ENCODE measurements at places on chromosomes 1 and 21.

DNA sequence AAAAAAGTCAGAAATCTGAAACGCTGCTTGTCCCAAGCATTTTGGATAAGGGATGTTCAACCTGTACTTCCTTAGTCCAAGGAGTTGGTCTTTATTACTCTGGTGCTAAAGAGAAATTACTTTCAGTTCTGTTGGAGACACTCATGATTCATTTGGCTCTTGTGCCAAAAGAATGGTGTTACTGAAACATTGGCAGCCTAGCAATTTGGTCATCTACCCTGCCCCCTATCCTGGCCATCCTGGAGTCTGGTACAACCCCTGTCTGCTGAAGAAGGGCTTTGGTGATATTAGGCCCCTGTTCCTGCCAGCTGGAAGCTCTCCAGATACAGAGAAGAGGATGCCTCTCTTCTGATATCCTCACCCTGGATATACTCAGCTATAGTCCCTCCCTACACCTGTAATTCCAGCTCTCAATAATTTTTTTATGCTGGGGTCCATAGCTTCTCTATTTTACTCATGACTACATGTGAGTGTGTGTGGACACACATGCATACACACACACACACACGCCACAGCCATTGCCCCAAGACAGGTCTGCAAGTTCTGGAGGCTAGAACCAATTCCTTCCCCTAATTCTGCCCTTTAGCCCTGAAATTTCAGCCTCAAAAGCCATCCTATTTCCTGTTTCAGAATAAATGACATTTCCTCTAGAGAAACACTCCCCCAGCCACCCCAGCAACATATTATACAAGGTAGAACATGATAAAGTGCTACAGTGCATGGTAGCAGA is 40.0 kb downstream of the LHX8 start:
- no peak overlapping the region for H3K4me3 ChIP-seq
- no peaks in the 10 kb centered on the region for H3K4me1 ChIP-seq
- no peaks in the 10 kb centered on the region for H3K36me3 ChIP-seq
- no peaks in the 10 kb centered on the region for H3K27me3 ChIP-seq

GRCh38 chr1:16905868-16906702 is 10.3 kb downstream of the RNU1-2 start:
- no peak overlapping the region for H3K4me3 ChIP-seq
- no peak for DNase-seq
- H3K27me3 ChIP-seq: no peaks in the 10 kb centered on the region
- peak overlapping the region; percentile 99 for H3K27ac ChIP-seq
- H3K4me1 ChIP-seq: peaks cover 54% of the 10 kb centered on the region
- no peaks in the 10 kb centered on the region for H3K36me3 ChIP-seq

- no peaks in the 10 kb centered on the region for H3K27me3 ChIP-seq
- no peak overlapping the region for H3K27ac ChIP-seq
- H3K4me3 ChIP-seq: no peak overlapping the region
- H3K36me3 ChIP-seq: no peaks in the 10 kb centered on the region
- DNase-seq: no peak
These were observed 108.3 kb upstream of the USH2A start for GRCh38 chr1:216531263-216532239.

DNA sequence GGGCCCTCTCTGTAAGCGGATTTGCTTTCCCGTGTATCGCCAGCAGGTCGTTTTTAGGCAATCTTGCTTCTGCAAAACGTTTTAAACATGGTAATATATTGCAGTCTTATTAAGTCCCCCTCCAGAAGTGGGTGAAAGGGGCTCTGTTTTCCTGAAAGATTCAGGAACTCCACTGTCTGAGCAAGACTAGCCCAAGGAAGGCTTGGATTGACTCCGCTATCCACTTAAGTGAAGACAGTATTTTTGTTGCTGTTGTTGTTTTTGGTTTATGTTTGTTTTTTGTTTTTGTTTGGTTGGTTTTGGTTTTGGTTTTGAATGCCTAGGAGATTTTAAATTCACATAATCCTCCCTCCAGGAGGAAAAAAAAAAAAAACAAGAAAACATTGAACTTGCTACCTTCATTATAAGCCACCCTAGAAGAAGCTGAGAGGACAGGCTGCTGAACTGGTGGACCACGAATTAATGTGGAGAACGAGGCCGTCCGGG is 29.1 kb upstream of the NFIA start:
- H3K4me1 ChIP-seq: peaks cover 49% of the 10 kb centered on the region
- no peaks in the 10 kb centered on the region for H3K36me3 ChIP-seq

DNA sequence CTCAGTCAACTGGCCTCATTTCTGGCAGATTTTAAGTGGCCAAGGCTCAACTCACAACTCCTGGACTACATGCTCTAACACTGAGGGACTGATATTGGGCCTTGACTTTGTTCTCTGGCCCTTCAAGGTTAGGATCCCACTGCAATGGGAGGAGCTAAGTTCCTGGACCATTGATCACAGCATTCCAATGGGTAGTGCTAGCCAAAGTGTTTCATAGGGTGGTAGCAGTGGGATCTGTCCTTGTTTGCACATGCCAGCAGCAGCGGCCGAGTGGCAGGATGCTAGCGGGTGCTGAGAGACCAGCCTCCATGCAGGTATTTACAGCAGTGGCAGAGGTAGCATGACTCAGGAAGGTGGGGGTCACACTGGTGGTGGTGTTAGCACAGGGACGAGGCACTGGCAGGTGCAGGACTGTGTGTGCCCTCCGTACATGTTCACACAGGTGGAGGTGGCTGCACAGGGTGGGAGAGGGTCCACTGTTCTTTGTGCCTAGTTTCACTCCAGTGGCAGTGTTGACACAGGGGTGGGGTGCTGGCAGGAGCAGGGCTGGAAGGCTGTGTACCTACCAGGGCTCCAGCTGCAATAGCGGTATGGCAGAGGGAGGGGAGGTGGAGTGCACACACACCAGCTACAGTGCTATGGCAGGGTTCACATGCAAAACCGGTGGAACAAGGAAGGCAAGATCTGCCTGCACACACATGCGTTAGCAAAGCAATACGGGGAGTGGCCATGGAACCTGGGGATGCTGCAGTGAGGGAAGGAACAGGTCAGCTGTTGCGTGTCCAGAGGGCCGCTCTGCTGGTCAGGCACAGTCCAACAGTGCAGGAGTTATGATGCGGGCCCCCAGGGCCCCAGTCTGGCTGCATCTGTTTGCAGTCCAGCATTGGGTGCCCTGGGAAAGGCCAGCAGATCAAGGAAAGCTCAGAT is 51.7 kb downstream of the COL24A1 start:
- no peak for DNase-seq
- H3K27me3 ChIP-seq: no peaks in the 10 kb centered on the region
- no peak overlapping the region for H3K4me3 ChIP-seq
- H3K27ac ChIP-seq: no peak overlapping the region

GRCh38 chr1:223513309-223513708 is 120.1 kb downstream of the CCDC185 start:
- DNase-seq: no peak
- peaks cover 47% of the 10 kb centered on the region for H3K4me1 ChIP-seq
- H3K27me3 ChIP-seq: no peaks in the 10 kb centered on the region
- no peak overlapping the region for H3K27ac ChIP-seq
- H3K36me3 ChIP-seq: no peaks in the 10 kb centered on the region
- H3K4me3 ChIP-seq: no peak overlapping the region

- H3K4me3 ChIP-seq: no peak overlapping the region
- no peak overlapping the region for H3K27ac ChIP-seq
- H3K36me3 ChIP-seq: no peaks in the 10 kb centered on the region
- no peak for DNase-seq
These were observed 804.6 kb upstream of the ADGRL4 start for GRCh38 chr1:79811173-79811572.

GRCh38 chr1:232675898-232676297 is 46.0 kb upstream of the SIPA1L2 start:
- no peak overlapping the region for H3K4me3 ChIP-seq
- no peaks in the 10 kb centered on the region for H3K4me1 ChIP-seq
- no peaks in the 10 kb centered on the region for H3K36me3 ChIP-seq
- no peak overlapping the region for H3K27ac ChIP-seq

- no peak overlapping the region for H3K27ac ChIP-seq
- H3K4me1 ChIP-seq: peaks cover 9% of the 10 kb centered on the region
- H3K36me3 ChIP-seq: no peaks in the 10 kb centered on the region
- H3K4me3 ChIP-seq: no peak overlapping the region
- DNase-seq: no peak
- H3K27me3 ChIP-seq: no peaks in the 10 kb centered on the region
These were observed 20.5 kb upstream of the SMYD3 start for GRCh38 chr1:246527402-246528088.

GRCh38 chr1:9687874-9688582 is 36.5 kb downstream of the PIK3CD start:
- H3K27me3 ChIP-seq: no peaks in the 10 kb centered on the region
- H3K4me3 ChIP-seq: peak overlapping the region; percentile 61
- DNase-seq: no peak
- H3K27ac ChIP-seq: peak overlapping the region; percentile 79
- peaks cover 37% of the 10 kb centered on the region for H3K36me3 ChIP-seq

DNA sequence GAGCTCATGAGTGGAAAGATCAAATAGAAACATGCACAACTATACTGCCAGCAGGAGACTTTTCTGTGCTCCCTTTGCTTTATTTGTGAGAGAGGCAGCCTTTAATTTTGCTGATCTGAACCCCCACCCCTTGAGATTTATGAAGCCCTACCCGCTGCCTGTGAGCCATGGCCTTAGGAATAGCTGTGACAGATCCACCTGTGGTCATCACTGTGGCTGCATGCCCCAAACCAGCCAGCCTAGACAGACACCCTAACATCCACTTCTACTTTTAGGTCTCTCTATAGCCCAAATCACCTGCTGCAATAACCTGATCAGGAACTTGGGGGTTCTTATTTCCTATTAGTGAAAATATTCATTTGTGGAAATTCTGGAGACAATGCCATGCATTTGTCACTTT is 196.2 kb downstream of the C1orf94 start:
- H3K27ac ChIP-seq: no peak overlapping the region
- no peaks in the 10 kb centered on the region for H3K4me1 ChIP-seq
- H3K4me3 ChIP-seq: no peak overlapping the region
- H3K36me3 ChIP-seq: no peaks in the 10 kb centered on the region
- DNase-seq: no peak
